Activated naive CD4-positive, alpha-beta T cell treated with anti-CD3 and anti-CD28 coated beads for 36 hours (primary cell): ENCODE measurements at places on chromosomes 16 and 17. TPM values are rescaled to one million over a fixed set of nuclear protein-coding genes. Genes with fewer than 3 reads are reported as not detected.

KCTD5 gene
- total RNA-seq = 24.1 TPM

CLEC18A gene
- 0.19 TPM for total RNA-seq

DNA sequence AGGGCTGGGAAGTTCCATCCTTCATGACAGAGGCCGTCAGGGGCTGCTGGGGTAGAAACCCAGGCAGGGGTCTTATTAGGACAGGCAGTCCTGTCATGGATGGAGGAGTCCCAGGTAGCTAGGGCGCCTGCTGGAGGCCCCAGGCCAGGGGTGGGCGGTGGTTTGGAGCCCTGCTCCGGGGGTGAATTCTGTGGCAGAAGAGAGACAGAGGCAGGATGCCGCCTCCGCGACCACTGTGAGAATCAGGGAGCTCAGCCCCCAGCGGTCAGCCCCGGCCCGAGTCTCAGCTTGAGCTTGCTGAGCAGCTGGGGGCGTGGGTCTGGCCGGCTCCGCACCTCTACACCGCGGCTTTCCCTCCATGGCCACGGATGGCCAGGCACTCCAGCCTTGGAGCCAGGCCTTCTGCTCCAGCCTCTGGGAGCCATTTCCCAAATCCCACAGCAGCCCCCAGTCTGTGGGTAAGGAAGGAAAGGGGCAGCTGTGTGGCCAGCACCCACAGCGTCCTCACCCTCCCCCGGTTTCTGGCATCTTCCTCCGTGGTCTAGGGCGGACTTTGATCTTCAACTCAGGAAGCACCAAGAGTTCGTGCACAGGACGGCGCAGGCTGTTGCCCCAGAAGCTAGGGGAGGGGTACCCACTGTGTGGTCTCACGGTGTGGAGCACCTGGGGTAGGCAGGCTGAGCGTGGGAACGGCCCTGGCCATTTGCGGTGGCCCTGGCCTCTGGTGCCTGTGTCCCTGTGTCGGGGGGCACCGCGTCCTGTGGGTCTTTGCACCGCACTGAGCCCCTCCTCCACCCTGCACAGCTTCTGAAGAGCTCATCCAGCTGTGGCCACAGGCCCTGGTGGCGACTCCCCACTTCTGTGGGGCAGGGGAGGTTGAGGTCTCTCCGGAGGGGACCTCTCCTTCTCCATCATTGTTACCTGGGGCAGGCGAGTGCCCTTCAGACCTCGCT lies 14.1 kb downstream of the CD7 start:
- H3K36me3 ChIP-seq = peaks cover 11% of the 10 kb centered on the region
- H3K4me1 ChIP-seq = peaks cover 79% of the 10 kb centered on the region
- H3K27me3 ChIP-seq = no peaks in the 10 kb centered on the region
- peak overlapping the region; percentile 100 for H3K27ac ChIP-seq
- DNase-seq = peak; percentile 58

- H3K4me1 ChIP-seq = peaks cover 81% of the 10 kb centered on the region
- H3K27ac ChIP-seq = peak overlapping the region; percentile 43
- no peak overlapping the region for H3K4me3 ChIP-seq
- peaks cover 12% of the 10 kb centered on the region for H3K36me3 ChIP-seq
Observed at GRCh38 chr16:27244363-27244755, 24.2 kb downstream of the NSMCE1 start.

DNA sequence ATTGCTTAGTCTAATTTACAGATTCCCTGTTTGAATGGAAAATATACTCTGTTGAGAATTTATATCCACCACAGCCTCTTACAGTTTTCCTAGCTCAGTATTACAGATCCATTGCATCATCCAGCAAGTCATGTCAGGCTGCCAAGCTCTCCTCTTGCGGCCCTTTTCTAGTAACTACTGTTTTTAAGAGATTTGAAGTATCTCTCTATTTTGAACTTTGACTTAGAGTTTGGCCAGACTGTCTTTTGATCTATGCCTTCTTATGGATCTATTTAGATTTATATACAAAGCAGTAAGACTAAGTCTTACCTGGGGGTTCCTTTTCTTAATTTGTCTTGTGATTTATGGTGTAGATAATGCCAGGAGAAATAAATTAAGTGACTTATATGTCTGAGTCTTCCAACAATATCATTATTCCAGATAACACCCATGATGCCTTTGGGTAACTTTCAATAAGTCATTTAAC lies 53.1 kb upstream of the ABCC11 start:
- DNase-seq = peak; percentile 12
- peaks cover 14% of the 10 kb centered on the region for H3K4me1 ChIP-seq
- peak overlapping the region; percentile 79 for H3K27ac ChIP-seq
- H3K36me3 ChIP-seq = peaks cover 42% of the 10 kb centered on the region

DNA sequence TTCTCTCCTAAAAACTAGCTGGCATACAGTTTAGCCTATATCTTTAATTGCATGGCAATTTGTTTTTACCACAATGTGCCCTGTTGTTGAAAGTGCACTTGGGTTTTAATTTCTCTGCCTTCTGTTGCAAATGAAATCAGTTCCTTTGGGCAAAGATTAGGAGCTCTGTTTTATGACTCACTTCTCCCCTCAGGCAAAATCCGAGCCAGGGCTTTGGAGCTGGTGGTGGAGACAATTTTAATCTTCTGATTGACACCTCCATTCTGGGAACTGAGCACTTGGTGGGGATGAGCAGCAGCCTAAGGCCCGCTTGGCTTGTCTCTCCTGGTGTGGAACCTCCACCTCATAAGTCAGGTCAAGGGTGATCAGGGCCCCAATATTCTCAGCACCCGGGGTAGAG lies 13.3 kb upstream of the MYH8 start:
- H3K27me3 ChIP-seq = peaks cover 7% of the 10 kb centered on the region
- H3K27ac ChIP-seq = no peak overlapping the region
- no peaks in the 10 kb centered on the region for H3K4me1 ChIP-seq
- no peak overlapping the region for H3K4me3 ChIP-seq
- H3K36me3 ChIP-seq = no peaks in the 10 kb centered on the region

DNA sequence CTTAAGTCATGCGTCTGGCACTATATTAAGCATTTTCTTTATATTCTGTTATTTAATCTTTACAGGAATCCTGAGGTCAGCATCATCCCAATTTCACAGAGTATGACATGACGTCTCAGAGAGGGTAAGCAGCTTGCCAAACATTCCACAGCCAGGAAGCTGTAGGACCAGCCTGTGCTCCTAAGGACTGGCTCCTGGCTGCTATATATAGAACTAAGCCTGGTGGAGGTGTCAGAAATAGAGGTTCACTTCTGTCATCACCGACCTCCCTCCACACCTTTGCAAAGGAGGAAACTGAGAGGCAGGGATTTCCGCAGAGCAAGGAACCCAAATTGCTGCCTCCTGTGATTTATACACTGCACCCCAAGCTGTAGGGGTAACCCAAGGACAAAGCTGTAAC lies 37.9 kb upstream of the NDRG4 start:
- no peak for DNase-seq
- no peak overlapping the region for H3K27ac ChIP-seq
- H3K4me3 ChIP-seq = peak overlapping the region; percentile 27
- H3K36me3 ChIP-seq = no peaks in the 10 kb centered on the region
- H3K4me1 ChIP-seq = peaks cover 16% of the 10 kb centered on the region

DNA sequence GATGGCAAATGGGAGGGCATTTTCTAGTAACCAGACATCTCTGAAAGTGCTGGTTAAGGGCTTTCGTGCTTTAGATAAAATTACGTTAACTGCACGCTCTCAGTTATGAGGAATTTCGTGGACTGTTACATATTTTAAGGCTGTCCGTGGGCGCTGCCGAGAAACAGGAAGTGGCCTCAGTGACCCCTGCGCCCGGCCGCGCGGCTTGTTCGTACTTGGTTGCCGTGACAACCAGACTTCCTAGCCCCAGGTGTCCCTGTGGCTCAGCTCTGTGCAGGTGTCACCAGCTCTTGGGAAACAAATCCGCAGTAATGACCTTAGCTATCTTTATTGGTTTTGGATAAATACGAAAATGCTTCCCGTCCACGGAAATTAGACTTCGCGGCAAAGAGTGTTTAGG lies 52.7 kb downstream of the LMF1 start:
- H3K27me3 ChIP-seq = no peaks in the 10 kb centered on the region
- H3K36me3 ChIP-seq = peaks cover 5% of the 10 kb centered on the region
- no peak overlapping the region for H3K27ac ChIP-seq
- no peak for DNase-seq
- no peak overlapping the region for H3K4me3 ChIP-seq
- no peaks in the 10 kb centered on the region for H3K4me1 ChIP-seq

GRCh38 chr17:68011199-68011665 lies 15.0 kb upstream of the C17orf58 start:
- DNase-seq = peak; percentile 76
- peak overlapping the region; percentile 60 for H3K4me3 ChIP-seq
- peaks cover 5% of the 10 kb centered on the region for H3K4me1 ChIP-seq
- H3K36me3 ChIP-seq = no peaks in the 10 kb centered on the region
- H3K27ac ChIP-seq = no peak overlapping the region
- no peaks in the 10 kb centered on the region for H3K27me3 ChIP-seq

- no peaks in the 10 kb centered on the region for H3K27me3 ChIP-seq
- H3K4me3 ChIP-seq = no peak overlapping the region
- peak overlapping the region; percentile 99 for H3K27ac ChIP-seq
- DNase-seq = no peak
- peaks cover 57% of the 10 kb centered on the region for H3K4me1 ChIP-seq
- H3K36me3 ChIP-seq = no peaks in the 10 kb centered on the region
Observed at GRCh38 chr16:11231367-11231970, 24.5 kb downstream of the SOCS1 start.

DNA sequence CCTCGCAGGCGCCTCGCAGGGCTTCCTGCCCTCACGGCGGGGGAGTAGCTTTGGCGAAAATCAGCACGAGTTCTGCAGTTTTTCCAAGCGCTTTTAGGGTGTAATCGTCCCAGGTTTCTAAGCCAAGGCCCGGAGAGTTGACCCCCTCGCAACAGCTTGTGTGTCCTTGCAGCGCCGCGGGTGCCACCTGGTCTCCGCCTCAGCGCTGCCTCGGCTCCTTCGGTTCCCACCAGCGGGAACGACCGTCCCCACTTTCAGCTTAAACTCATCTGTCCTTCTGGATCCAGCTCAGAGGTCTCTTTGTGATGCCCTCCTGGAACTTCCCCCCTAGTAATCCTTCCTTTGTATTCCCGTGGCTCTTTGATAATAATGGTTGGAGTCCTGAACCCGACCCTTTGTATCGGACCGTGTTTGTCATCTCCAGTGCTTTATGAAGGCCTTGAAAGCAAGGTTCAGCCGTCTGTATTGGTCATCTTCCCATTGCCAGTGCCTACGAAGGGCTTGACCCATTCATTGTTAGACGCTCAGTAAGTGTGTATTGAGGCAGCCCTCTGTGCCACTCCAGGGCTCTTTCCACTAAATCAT lies 858 bp upstream of the SMARCE1 start:
- peak; percentile 59 for DNase-seq
- no peaks in the 10 kb centered on the region for H3K27me3 ChIP-seq
- peaks cover 30% of the 10 kb centered on the region for H3K4me1 ChIP-seq
- H3K27ac ChIP-seq = peak overlapping the region; percentile 97
- peaks cover 19% of the 10 kb centered on the region for H3K36me3 ChIP-seq

DNA sequence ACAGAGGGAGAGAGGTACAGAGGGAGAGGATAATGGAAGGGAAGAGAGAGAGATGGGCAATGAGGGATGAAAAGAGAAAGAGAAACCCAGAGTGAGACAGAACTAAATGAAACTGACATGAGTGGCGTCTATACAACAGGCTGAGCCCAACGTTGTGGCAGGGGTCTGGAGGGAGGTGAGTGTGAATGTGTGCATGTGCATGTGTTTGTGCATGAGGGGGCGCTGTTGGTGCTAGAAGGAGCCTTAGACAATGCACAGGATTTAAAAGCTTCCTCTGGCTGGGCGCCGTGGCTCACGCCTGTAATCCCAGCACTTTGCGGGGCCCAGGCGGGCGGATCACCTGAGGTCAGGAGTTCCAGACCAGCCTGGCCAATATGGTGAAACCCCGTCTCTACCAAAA lies 454.8 kb upstream of the CDH11 start:
- H3K4me3 ChIP-seq = no peak overlapping the region
- H3K27me3 ChIP-seq = no peaks in the 10 kb centered on the region
- H3K36me3 ChIP-seq = no peaks in the 10 kb centered on the region
- H3K27ac ChIP-seq = no peak overlapping the region
- H3K4me1 ChIP-seq = no peaks in the 10 kb centered on the region

DNA sequence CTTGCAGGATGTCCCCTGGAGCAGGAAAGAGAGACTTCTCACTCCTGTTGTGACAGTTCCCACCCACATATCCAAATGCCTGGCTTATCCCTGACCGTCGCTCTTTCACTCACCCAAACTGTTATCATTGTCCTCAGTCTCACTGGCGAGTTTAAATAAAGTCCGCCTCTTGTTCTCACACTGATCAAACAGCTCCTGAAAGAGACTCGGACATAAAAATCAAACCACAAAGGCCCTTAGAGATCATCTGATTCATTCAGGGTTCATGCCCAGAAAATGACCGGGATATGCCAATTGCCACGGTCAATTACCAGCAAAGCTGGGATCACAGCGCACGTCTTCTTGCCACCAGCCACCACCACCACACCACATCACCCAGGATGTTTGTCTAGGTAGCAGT lies 19.9 kb downstream of the GGA3 start:
- H3K4me3 ChIP-seq = no peak overlapping the region
- no peak for DNase-seq
- H3K27ac ChIP-seq = peak overlapping the region; percentile 48
- peaks cover 30% of the 10 kb centered on the region for H3K36me3 ChIP-seq
- H3K27me3 ChIP-seq = no peaks in the 10 kb centered on the region

DNA sequence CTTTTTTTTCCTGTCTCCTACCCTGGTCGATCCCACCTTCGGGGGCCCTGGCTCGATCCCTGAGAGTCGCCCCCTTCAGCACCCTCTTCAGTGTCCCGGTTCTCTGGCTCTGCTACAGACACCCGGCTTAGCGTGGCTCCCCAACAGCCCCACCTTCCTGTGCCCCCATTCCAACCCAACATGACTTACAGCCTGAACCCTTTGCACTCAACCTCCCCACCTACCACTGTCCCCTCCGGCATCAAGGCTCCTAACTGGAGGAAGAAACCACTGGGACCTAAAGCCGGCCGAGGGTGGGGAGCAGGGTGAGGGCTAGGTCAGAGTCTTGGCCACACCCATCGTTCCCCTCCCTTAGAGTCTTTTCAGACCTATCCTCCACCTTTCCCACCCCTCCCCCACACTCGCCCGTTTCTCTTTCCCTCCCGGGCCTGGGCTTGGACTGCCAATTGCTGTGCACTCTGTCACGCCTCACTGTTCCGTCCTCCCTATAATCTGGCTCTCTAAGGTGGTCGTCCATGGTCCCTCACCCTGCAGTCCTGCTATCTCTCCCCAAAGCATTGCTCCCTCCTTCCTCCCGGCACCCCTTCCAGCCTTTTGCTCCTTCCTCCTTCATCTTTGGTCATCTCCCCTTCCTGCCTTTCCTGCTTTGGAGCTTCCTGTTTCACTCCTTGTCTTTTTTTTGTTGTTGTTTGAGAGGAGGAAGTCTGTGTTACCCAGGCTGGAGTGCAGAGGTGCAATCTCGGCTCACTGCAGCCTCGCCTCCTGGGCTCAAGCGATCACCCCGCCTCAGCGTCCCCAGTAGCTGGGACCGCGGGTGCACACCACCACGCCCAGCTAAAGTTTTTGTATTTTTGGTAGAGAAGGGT lies 890 bp upstream of the CLDN7 start:
- peak overlapping the region; percentile 55 for H3K4me3 ChIP-seq
- peak; percentile 37 for DNase-seq
- peaks cover 21% of the 10 kb centered on the region for H3K27me3 ChIP-seq
